ENCODE measurements at places on chromosomes 12 and 14. TPM values are rescaled to one million over a fixed set of nuclear protein-coding genes. Genes with fewer than 3 reads are reported as not detected.

GRCh38 chr14:104582005-104582404, 2.4 kb downstream of the C14orf180 start:
- no peak overlapping the region for H3K4me3 ChIP-seq
- H3K27ac ChIP-seq: no peak overlapping the region

DNA sequence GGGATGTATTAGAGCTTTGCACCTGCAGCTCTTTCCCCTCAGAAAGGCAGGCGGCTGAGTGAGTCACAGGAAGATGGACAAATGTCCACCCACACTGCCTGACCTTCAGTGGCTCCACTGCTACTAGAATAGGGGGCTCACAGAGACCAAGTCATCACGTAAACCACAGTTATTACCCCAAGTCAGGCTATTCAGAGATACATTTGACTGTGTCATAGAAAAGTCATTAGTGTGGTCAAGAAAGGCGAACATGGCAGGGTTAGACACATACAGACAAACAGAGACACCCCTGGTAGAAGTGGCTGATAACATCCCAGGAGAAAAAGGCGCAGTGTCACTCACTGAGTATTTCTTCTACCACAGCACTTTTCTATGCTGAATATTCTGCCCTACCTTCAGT, 36.0 kb downstream of the GCH1 start:
- H3K36me3 ChIP-seq: no peaks in the 10 kb centered on the region
- H3K27me3 ChIP-seq: peaks cover 30% of the 10 kb centered on the region
- H3K4me3 ChIP-seq: no peak overlapping the region
- no peak overlapping the region for H3K27ac ChIP-seq

DNA sequence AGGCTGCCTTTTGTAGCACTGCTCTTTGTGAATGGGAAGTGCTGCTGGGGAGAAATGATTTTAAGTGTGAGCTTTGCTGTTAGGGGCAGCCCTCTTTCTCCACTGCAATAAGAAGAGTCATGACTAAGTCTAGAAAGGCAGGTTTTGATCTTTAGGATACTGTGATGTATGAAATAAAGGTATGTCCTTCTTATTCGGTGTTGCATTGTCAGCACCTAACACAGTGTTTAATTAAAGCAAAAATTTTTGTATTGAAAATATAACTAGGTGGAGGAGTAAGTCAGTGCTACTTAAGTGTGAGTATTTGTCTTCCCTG, 81.5 kb downstream of the ETV6 start:
- peak overlapping the region; percentile 75 for H3K27ac ChIP-seq
- H3K4me1 ChIP-seq: peaks cover 43% of the 10 kb centered on the region
- H3K36me3 ChIP-seq: peaks cover 14% of the 10 kb centered on the region
- DNase-seq: no peak
- H3K4me3 ChIP-seq: peak overlapping the region; percentile 63

GRCh38 chr14:71588576-71589215, 343.5 kb upstream of the RGS6 start:
- H3K4me1 ChIP-seq: peaks cover 99% of the 10 kb centered on the region
- H3K27me3 ChIP-seq: no peaks in the 10 kb centered on the region
- peaks cover 30% of the 10 kb centered on the region for H3K36me3 ChIP-seq
- no peak for DNase-seq
- H3K4me3 ChIP-seq: peak overlapping the region; percentile 85

DNA sequence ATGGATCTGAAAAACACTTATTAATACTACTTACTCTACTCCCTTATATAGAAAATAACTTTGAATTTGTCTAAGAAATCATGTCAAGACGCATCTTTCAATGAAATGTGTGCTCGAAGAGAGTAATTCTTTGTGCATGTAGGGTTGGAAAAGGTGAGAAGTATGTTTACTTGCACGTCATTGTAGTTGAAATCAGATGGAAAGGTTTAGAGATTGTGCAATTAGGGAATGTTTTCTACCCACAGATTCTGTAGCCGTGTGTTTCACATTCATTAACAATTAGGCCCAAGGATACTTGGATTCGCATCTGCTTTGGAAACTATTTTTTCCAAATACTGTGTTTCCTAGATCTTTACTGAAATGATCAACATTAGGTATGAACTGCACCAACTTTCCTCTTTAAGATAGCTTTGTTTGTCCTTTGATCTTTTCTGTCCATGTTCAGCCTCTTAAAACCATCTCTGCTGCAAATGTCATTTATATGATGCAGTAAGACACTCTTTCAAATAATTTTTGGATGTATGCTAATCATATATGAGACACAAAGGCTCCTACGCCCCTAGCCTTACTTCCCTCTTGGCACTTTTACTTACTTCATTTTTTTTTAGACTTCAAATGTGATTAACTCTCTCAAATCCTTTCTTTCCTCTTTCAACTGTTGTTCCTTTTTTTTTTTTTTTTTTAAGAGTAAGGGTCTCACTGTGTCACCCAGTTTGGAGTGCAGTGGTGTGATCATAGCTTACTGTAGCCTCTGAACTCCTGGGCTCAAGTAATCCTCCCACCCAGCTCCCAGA, 58.0 kb upstream of the PSMA6 start:
- DNase-seq: peak; percentile 7
- no peaks in the 10 kb centered on the region for H3K36me3 ChIP-seq
- no peak overlapping the region for H3K27ac ChIP-seq
- H3K4me3 ChIP-seq: no peak overlapping the region
- peaks cover 16% of the 10 kb centered on the region for H3K4me1 ChIP-seq

GRCh38 chr14:63342371-63342770, 23.6 kb upstream of the GPHB5 start:
- no peaks in the 10 kb centered on the region for H3K36me3 ChIP-seq
- DNase-seq: no peak
- peaks cover 13% of the 10 kb centered on the region for H3K27me3 ChIP-seq

- H3K4me3 ChIP-seq: no peak overlapping the region
- no peak for DNase-seq
- H3K36me3 ChIP-seq: peaks cover 4% of the 10 kb centered on the region
Measured at GRCh38 chr12:39127401-39127800, 222.0 kb upstream of the CPNE8 start.

GRCh38 chr12:2338991-2339431, 286.2 kb downstream of the CACNA1C start:
- no peaks in the 10 kb centered on the region for H3K27me3 ChIP-seq
- H3K36me3 ChIP-seq: peaks cover 12% of the 10 kb centered on the region
- 0 out of 2 replicates have a peak overlapping the region, but pooled peaks have one; percentile 30 for H3K4me3 ChIP-seq
- H3K27ac ChIP-seq: peak overlapping the region; percentile 99

DNA sequence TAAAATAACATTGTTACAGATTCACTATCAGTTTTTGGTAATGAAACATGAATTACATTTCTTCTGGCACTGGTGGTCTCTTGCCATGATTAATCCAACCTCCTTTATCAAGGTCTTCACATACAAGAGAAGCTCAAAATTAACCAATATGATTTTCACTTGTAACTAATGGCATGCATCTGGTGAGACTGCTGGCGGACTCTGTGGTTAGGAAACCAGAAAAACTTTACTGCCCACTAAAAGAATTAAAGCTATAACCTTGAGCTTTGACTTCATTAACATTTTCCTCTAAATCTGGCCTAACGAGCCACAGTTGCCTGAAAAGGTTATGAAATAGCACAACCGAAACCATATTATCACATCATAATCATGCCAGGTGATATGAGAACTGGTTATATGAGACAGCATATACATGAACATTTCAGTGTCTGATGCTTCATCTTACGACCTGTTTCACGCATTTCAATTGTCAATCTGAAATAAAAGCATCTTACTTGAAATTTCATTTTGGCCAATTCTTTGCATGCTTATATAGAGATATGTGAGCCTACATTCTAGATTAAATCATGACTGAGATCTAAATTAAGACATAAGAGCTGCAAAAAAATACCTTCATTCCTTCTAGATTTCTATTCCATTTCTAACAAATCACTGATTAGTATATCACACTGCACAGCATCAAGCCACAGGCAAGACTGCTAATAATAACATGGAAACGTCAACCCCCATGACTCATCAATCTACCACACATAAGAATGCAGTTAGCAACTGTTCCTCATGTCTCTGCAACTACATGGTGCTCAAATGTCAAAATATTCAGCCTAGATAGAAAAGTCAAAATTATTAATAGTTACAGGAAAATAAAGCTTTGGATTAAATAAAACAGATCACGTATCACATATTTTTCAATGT, 89.3 kb downstream of the OSBPL8 start:
- peaks cover 11% of the 10 kb centered on the region for H3K4me1 ChIP-seq
- no peak overlapping the region for H3K4me3 ChIP-seq
- no peak overlapping the region for H3K27ac ChIP-seq
- no peaks in the 10 kb centered on the region for H3K36me3 ChIP-seq
- H3K27me3 ChIP-seq: peaks cover 1% of the 10 kb centered on the region

DNA sequence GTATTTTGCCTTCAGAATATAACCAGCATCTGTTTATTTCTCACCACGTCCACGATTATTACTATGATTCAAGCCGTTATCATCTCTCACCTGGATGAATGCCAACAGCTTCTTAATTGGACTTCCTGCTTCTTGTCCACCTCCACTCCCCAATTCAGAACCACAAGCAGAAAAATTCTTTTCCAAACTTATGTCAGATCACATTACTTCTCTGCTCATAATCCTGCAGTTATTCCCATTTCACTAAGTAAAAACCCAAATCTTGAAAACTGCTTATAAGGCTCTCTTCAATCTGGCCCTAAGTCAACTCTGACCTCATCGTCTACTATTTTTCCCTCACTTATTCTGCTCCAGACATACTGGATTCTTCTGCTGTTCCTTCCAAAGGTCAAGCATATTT, 2.0 kb downstream of the CRY1 start:
- H3K27me3 ChIP-seq: no peaks in the 10 kb centered on the region
- H3K4me1 ChIP-seq: peaks cover 12% of the 10 kb centered on the region
- no peak overlapping the region for H3K27ac ChIP-seq
- H3K36me3 ChIP-seq: peaks cover 8% of the 10 kb centered on the region

GRCh38 chr12:96083020-96083719, 47.8 kb upstream of the LTA4H start:
- H3K36me3 ChIP-seq: peaks cover 6% of the 10 kb centered on the region
- peaks cover 12% of the 10 kb centered on the region for H3K27me3 ChIP-seq
- no peak overlapping the region for H3K27ac ChIP-seq
- H3K4me1 ChIP-seq: peaks cover 11% of the 10 kb centered on the region
- no peak overlapping the region for H3K4me3 ChIP-seq

GRCh38 chr12:12482959-12483358, 79.7 kb downstream of the DUSP16 start:
- peaks cover 12% of the 10 kb centered on the region for H3K36me3 ChIP-seq
- H3K4me3 ChIP-seq: no peak overlapping the region
- no peak overlapping the region for H3K27ac ChIP-seq
- peaks cover 5% of the 10 kb centered on the region for H3K4me1 ChIP-seq

The NGB gene
- not detected for total RNA-seq

The MYF6 gene
- total RNA-seq: not detected

The NKX2-1 gene
- not detected for total RNA-seq

The FAIM2 gene
- total RNA-seq: 0.21 TPM

Data from HFFc6 (cell line).